Smooth muscle cell of the brain vasculature (primary cell): ENCODE measurements at places on chromosomes 6 and 20.

DNA sequence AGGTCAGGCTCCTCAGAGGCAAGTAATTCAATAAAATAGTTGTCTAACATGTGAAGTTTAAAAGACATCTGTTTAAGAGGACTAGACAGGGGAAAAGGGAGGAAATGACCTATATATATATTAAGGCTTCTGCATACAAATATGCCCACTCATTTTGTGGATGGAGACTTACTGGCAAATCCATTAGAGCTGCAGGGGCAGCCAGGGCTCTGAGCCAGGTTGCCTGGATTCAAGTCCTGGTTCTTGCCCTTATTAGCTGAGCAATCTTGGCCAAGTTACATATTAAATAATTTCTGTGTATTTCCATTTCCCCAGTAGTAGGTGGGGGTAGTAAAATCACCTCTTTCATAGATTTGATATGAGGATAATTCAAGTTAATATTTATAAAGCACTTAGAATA, 287.0 kb upstream of the RIMS1 start:
- DNase-seq: no peak

GRCh38 chr6:136236466-136237293, 13.4 kb downstream of the MTFR2 start:
- no peak for DNase-seq

GRCh38 chr6:44054721-44055559, 72.3 kb downstream of the MRPL14 start:
- no peak for DNase-seq

- no peak for DNase-seq
These were observed 2.1 kb upstream of the CASS4 start for GRCh38 chr20:56409956-56410355.

DNA sequence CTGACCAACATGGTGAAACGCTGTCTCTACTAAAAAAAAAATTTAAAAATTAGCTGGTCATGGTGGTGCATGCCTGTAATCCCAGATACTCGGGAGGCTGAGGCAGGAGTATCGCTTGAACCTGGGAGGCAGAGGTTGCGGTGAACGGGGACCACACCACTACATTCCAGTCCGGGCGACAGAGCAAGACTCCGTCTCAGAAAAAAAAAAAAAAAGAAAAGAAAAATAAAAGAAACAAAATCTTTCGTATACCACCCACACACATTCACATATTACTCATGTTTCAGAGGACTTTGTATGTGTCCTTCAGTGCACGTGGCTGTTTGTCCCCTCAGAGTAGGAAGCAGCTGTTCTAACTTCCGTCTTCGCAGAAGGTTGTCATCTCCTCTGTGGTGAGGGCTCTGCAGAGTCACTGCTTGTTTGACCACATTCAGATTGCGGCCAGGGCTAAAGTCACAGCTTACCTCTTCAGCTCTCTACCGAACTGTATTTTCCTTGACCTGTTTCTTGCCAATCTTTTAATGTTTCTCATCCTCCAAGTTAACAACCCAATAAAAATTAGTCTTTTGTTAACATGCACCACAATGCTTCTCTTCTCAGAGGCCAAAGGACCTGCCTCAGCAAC, 36.6 kb upstream of the HIVEP1 start:
- DNase-seq: no peak

DNA sequence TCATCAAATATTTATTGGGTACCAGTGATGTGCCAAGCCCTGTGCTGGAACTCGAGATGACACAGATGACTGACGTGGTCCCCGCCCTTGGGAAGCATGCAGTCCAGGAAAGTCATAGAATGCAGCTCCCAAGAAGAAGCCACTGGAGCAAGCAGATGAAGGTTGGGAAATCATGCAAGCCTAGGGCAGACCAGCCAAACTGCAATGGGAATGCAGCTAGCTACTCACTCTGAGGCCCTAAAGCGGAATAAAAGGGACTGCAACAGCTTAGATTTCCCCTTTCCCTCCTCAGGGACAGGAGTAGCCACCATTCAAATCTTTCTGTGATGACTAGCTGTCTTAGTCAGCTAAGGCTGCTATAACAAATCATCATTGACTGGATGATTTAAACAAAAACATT, 152.2 kb downstream of the MAFB start:
- no peak for DNase-seq

DNA sequence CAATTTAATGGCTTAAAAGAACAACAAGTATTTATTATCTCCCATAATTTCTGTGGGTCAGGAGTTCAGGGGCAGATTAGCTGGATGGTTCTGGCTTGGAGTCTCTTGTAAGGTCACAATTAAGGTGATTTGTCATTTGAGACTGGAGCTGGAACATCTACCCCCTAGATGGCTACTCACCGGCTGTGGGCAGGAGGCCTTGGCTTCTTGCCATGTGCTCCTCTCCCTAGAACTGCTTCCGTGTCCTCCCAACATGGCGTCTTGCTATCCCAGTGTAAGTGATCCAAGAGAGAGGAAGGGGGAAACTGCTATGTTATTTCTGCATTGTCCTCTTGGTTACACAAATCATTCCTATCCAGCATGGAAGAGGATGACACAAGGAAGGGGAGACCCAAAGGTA, 210.2 kb upstream of the ECI2 start:
- DNase-seq: no peak

DNA sequence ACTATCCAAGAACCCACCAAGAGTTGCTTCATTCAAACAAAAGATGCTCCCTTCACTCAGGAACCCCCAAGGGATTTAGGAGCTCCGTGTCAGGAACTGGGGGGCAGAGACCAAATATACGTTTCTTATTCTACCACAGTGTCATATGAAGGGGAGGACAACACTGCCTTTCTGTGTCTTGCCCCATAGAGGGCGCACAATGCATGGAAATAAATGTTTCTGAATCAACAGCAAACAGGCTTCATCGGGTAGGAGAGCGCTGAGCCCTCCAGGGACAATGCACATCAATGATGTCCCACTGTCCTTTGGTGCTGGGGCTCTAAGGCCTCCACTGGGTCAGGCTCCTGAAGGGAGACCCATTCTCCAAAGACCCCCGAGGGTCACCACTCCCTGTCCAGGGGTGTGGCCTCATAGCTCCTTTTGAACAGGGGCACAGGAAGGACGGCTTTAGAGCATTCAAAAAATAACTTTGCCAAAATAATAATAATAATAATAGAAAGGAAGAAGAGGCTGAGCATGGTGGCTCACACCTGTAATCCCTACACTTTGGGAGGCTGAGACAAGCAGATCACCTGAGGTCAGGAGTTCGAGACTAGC, 31.1 kb downstream of the PLG start:
- peak; percentile 7 for DNase-seq

GRCh38 chr20:58381627-58382026, 7.4 kb upstream of the VAPB start:
- DNase-seq: no peak

DNA sequence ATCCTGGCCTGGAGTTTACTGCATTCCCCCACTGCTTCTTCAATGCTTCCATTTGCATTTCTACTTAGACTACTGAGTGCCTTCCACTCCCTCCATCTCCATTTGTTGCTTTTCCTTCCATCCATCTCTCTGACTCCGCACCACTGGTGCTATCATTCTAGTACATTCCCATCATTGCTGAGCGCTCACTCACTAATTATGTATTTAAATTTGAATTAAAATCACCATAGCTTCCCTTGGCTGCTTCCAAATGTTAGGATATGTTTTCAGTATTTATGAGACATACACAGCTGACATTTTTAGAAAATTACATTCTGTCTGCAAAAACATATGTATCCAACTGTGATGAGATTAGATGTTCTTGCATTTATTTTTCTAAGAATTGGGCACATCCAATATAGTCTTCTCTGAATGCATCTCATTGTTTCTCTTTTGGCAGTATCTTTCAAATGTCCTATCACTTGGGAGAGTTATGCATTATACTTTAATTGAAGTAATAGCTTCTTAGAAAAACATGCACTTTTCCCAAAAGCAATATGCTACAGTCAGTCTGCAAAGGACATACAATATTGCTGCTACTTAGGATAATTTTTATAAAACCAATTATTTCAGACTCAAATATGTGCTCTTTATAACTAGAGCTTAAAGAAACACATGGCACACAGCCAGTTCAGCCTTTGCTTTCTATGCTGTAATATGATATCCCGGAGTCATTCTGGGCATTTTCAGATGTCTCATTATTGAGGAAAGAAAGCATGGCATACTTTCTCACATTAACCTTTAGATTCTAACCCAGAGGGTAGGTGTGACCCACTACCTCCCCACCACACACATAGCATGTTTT, 12.1 kb upstream of the COL21A1 start:
- DNase-seq: peak; percentile 53

DNA sequence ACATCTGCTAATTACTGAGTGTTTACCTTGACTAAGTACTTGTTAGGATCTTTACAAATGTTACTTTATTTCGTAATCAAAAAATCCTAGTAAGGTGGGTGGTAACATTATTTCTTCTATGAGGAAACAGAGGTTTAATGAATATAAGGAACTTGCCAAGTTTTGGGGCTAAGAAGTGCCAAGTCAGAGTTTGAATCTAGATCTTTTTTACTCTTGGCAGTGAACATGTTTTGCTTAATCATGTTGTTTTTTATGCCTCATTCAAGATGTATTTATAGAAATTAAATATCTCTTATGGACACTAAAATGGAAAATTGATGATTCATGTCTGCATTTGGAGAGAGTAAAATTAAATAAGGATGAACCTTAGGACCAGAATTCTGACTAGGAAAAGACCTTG, 393.7 kb downstream of the UTRN start:
- DNase-seq: no peak

- no peak for DNase-seq
These were observed 113.9 kb downstream of the GMPR start for GRCh38 chr6:16352258-16352635.

- DNase-seq: no peak
These were observed 3.8 kb downstream of the DEK start for GRCh38 chr6:18260448-18261106.

- no peak for DNase-seq
These were observed 434.7 kb downstream of the PRKN start for GRCh38 chr6:162292915-162293314.

DNA sequence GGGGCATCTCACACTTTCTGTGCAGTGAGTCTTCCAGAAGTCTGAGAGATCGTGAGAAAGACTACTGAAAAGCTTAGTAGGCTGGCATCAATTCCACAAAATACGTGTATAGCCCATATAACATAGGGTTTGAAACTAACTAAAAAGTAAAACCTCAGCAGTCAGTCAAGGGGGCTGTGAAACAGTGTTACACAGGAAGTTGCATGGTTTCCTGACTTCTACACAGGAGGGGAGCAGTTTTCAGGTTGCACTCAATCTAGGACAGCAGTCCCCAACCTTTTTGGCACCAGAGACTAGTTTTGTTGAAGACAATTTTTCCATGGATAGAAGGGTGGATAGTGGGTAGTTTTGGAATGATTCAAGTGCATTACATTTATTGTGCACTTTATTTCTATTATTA, 4.7 kb upstream of the LY86 start:
- no peak for DNase-seq

DNA sequence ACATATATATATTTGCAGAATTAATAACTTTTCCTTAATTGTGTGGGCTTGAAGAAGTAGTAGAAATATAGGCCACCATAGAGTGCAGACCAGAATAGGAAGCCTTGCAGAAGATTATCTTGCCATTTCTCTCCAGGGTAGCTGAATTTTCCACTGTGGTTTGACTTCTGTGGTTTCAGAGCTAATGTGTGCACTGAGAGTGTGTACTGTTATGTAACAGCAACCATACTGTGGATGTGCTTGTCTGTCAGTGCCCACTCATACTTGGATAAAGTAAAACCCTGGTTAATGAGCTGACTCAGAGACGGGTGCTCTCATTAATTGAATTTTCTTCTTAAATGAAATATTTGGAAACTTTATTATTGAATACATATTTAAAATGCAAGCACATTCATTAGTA, 57.2 kb downstream of the CEP43 start:
- DNase-seq: no peak

DNA sequence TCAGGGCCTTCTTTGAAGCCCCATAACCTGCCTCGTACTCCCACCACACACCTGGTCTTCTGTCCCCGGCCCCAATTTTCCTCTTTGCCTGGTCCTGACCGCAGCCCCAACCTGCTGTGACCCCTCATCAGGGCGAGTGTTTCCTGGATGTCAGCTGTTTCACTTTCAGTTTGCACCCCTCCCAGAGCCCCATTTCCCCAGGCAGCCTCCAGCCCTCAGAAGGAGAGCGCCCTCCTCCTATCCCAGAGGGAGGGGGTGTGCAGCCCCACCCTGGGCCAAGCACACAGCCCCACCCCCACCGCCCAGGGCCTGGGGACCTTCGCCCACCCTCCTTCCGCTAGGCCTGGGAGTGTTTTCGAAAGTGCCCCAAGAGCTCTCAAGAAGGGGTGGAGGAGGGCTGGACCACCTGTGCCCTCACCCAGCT, 1.5 kb downstream of the BAK1 start:
- DNase-seq: no peak

GRCh38 chr6:88262332-88262731, 96.2 kb upstream of the CNR1 start:
- no peak for DNase-seq

- DNase-seq: peak; percentile 49
These were observed 374.4 kb downstream of the UTRN start for GRCh38 chr6:144659202-144660182.

DNA sequence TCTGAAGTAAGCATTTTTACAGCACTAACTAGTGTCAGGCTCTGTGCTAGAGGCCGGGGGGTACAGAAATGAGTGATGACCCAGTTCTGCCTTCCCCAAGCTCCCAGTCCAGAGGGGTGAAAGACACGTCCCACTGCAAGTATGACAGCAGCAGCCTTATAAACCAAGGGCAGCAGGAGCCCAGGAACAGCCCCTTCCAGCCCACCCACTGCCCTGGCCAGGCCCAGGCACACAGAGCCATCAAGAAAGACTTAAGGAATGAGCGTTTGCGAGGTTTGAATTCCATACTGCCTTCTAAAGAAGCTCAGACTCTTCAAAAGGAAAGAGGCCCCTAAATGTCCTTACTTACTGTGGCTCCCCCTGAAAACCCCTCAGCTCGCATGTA, 10.0 kb downstream of the TRERF1 start:
- no peak for DNase-seq

- no peak for DNase-seq
These were observed 10.7 kb downstream of the BHLHE23 start for GRCh38 chr20:62995898-62996595.

- DNase-seq: no peak
These were observed 155.2 kb upstream of the PRSS16 start for GRCh38 chr6:27092316-27092692.

DNA sequence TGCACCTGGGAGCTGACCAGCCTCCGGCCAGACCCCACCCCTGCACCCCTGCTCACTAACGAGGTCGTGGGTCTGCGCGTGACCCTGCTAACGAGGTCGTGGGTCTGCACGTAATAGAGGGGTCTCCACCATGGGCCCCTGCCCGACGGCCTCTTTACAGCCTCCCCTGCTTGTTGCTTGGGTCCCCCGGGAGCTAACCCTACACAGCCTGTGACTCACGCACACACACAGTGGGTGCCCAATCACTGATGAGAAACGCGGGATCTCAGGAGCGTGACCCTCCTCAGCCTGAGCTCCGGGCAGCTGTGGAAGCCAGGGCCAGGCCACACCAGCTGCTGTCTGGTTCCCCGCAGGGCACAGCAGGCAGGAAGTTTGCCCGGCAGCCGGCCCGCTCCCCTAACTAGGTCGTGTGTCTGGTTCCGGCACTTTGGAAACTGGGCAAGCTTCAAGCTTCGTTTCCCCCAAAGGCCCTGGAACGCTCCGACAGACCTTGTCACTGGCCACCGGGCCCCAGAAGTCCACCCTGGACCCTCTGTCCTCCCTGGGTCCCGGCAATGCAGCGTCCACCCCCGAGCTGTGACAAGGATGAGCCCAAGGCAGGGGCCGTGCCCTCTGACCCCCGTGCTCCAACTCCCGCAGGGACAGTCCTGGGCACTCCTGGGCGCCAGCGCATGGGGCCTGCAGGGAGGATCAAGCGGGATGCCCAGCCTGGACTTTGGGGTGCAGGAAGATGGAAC, 767 bp downstream of the PTK6 start:
- DNase-seq: no peak
